Mucosa of descending colon (tissue), 3 donors: ENCODE measurements at places on chromosomes 1 and 21.

GRCh38 chr21:41622831-41623548, 115.0 kb upstream of the TMPRSS2 start:
- DNase-seq: no peak

DNA sequence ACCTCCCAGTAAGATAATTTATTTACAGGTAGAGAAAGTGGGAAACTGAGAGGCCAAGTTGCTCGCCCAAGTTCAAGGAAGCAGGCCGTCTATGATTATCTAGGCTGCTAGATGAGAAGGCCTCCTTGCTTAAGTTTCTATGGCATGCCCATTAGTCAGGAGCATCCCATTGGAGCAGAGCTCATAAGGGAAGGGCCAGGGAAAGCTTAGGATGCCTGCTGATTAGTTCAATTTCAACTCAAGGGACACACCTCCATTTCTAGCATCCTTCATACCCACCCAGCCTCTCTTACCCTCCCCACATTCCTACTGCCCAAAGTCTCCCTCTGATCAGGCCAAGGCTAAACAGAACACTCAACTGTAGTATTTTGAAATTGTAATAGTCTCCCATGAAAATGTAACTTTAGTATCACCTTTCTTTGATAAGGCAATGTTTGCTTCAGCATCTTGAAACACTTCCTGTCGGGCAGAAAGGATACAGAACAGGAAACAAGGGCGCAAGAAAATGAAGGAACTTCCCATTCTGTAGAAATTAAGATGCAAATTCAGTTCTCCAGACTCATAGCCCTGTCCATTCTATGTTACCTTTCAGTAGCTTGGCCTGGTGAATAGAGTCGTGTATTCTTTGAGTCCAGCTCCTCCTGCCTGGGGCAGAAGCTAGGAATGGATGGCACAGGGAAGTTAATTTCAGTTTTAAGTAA, 46.3 kb upstream of the TARBP1 start:
- DNase-seq: no peak

GRCh38 chr21:25997788-25998611, 172.6 kb downstream of the APP start:
- peak; percentile 55 for DNase-seq

DNA sequence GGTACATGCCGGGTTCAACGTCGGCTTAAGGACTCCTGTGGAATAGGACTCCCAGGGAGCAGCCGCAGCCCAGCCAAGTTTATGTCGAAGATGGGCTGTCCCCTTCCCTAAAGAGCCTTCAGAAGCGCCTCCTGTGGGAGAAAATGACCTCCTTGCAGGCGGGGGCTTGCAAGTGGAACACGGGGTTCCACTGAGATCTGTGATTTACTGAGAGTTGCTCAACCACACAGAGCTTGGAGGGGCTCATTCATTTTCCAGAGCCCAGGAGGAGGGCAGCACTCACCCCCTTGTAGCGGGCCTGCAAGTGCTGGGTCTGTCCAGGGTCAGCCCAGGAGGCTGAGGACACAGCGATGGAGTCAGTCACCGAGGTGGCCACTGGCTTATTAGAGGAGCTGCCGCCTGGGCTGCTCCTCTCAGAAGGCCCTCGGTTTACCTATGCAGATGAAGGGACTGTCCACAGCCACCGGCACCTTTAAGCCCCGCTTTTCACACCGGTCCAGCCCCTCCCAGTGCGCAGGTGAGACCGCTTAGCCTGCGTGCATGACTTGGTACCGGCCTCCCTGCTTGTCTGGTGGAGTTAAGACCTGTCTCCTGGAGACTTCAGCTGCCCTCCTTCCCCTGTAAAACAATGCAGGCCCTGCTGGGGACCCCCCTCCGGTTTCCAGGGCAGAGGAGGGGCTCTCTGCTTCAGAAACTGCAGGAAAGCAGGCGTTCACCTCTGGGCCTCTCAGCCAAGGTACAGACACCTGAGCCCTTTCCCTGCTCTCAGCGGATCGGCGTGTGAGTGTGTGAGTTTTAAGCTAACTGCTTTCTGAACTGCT, 57.5 kb downstream of the ATP5PO start:
- no peak for DNase-seq

- no peak for DNase-seq
These were observed 5.5 kb upstream of the RNF11 start for GRCh38 chr1:51230501-51231078.

DNA sequence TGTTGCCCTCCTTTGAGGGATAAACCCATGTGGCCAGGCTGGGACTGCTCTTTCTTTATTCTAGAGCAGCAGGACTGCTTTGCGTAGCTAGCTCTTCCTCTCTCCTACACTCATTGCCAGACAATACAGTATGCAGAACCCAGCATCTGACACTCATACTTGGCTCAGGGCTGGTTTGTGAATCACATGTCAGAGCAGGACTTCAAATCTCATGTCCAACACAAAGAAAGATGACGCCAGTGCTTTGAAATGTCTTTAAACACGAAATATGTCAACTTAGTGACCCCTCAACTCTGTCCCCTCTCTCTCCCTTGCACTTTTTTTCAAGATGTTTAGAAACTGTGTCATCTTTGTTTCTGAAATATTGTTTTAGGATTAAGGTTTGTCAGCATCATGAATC, 135.0 kb downstream of the TGFB2 start:
- DNase-seq: no peak

- DNase-seq: no peak
These were observed 79.7 kb downstream of the KIF26B start for GRCh38 chr1:245234217-245235081.

- DNase-seq: no peak
These were observed 73.7 kb upstream of the ST6GALNAC5 start for GRCh38 chr1:76793594-76793993.

DNA sequence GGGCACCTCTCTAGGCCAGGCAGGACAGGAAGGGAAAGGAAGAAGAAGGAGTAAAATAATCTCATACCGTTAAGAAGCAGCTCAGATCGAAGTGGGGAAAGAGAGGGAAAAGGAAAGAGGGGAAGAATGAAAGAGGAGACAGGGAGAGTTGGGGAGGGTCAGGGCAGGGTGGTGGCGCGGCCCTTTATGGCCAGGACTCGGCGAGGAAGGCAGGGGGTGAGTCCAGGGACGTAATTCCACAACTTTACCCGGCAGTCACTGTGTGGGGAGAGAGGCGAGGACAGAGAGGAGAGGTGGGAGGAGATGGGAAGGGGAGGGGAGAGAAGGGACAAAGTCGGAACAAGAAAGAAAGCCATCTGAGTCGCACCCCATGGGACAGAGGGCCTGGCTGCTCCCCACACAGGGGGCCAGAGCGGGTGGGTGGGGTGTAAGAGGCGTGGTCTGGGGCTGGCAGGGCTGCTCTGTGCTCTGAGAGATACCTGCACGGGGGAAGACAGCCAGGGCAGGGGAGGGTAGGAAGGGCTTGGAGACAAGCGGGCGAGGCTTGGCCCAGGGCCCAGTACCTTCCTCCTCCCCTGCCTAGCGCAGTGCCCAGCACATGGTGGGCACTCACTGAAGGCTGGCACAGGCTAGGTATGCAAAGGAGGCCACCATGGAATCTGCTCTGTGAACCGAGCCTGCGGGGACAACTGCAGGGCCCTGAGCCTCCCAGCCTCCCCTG, 49.4 kb downstream of the KIF21B start:
- DNase-seq: peak; percentile 66

DNA sequence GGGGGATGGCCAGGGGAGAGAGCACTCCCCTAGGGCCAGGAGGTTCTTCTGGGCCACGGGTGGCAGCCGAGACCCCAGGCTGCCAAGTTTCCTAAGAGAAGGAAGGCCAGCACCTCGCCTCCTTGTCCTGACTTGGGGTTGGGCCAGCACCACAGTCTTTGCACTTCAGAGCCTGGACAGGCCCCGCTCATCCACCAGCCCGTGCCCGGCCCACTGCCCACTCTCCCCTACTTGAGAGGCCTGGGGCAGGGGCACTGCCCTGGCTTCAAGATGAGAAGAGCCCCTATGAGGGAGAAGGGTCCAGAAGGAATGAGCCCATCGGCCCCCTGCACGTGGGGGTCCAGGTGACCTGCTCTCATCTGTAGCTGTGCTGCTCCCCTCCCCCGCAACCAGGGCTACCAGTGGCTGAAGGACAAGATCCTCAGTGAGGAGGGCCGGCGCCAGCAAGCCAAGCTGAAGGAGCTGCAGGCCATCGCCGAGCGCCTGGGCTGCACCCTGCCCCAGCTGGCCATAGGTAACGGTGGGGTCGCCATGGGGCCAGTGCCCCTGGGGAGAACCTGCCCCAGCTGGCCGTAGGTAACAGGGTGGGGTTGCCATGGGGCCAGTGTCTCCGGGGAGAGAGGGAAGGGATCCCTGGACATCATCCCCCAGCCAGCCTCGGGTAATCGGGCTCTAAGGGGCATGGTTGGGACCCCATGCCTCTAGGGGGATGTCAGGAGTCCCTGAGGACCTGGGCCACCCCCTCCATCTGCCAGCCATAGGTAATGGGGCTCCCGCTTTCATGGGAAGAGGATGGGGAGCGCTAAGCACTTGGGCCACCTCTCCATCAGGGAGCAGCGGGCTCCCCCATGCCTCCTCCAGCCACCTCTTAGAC, 50.8 kb downstream of the KCNAB2 start:
- DNase-seq: peak; percentile 40

DNA sequence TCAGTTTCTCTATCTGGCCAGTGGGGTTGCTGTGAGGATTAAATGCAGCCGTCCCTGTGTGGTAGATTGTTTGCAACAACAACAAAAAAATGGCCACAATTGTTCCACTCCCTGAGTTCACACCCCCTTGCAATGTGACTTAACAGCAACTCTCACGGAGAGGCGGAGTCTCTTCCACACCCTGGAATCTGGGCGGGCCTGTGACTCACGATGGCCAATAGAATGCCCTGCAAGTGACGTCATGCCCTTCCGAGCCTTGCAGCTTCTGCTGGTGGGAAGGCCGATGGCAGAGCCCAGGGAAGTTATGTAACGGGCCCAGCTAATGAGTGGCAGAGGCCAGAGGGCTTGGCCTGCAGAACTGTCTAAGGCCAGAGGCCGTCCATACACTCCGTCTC, 87.9 kb downstream of the RIPK4 start:
- DNase-seq: peak; percentile 92

DNA sequence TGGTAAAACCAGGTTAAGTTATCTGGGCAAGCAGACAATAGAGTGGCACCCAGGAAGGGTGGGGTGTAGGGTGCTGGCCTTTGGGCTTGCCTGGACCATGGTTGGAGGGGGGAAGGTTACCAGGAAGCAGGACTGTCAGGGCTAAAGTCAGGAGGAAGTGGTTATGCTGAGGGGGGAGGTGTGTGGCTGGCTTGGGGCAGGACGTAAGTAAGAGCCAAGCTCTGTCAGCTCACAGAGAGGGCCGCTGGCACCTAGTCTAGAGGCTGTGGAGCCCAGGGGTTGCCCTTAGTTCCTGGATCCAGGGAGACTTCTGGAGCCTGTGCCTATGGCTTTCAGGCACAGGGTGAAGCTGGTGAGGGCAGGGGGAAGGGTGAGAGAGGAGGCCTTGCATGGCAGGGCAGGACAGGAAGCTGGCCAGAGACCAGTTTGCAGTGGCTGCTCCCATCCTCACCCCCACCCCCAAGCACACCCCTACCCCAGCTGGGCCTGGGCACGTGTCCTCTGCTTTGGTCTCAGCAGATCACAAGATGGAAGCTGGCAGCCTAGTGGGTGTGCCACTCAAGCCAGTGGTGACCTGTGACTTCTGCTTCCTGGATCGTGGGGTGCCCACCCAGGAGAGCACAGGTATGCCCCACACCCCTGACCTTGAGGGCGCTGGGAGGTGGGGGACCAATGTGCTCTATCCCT, 20.5 kb upstream of the SMYD3 start:
- no peak for DNase-seq

GRCh38 chr1:155648207-155649147, 38.5 kb downstream of the MSTO1 start:
- peak; percentile 23 for DNase-seq

- DNase-seq: no peak
These were observed 40.0 kb upstream of the RHOU start for GRCh38 chr1:228695015-228695955.

DNA sequence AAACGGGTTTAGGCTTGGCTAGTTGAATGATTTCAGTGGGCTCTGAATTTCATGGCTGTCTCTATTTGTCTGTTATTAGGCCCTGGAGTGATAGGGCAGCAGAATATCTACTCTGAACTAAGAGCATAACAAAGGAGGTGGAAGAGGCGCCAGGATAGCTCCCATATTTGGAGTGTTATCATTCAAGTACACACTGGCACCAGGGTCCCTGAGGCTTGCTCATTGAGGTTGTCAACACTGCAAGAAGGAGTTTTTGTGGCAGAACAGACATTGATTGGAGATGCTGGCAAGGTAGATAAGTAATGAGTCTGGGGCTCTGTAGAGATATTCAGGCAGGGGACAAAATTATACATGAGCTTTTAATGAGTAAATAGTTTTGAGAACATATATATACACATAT, 1748.4 kb downstream of the MRPL39 start:
- no peak for DNase-seq

GRCh38 chr1:53468374-53468773, 9.2 kb downstream of the DMRTB1 start:
- no peak for DNase-seq

- DNase-seq: peak; percentile 38
These were observed 29.7 kb upstream of the KDM4A start for GRCh38 chr1:43619996-43620920.

DNA sequence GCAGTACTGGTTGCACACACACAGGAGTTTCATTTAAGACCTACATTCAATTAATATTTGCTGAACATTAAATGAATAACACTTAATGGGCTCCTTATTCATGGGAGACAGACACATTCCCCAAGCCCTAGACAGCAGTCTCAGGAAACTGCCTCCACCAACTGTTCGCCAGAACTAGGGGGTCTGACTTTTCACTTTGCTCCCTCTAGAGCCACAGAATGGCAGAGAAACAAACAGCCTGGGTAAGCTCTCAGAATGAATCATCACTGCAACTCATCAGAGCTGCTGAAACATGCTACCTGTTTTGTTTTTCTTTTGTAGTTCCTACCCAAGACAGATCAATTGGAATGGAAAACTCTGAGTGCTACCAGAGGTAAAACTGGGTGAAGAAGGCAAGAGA, 31.7 kb downstream of the ELK4 start:
- DNase-seq: no peak

GRCh38 chr1:15262706-15263105, 15.7 kb downstream of the FHAD1 start:
- no peak for DNase-seq

DNA sequence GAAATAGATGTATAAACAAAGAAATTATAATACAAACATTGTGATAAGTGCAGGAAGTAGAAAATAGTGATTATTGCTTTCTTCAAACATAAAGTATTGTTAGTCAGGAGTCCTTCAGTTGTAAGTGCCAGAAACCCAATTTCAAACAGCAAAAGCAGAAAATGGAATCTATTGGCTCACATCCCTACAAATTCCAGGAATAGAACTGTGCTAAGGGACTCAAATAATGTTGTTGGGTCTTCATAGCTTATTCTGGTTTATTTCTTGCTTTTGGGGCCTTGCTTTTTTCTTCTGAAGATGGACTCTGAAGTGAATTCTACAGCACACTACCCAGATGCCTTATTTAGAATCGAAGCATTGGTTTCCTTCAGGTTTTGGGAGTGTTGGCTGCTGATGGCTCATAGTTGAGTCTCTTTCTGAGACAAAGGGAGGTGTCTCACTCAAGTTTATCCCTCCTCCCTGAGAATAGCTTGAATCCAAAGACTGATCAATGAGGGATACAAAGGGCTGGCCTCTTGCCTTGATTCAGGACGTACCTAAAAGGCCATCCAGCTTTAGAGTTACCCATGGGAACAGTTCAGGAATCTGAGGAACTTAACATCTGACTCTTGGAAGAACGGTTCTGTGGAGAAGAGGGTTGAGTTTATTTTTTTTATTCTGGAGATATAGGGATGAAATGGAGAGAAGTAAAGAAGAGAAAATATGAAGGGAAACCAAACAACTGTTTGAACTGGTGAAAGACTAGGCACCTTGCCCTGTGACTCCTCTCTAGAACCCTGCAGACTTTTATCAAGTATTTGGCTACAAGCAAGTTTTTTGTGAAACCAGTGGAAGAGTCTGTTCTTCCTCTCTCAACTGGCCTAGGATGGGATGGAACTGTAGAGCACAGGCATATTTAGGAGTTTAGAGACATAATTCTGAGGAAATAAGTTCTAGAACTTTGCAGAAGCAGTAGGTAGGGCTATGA, 39.0 kb upstream of the ATG4C start:
- no peak for DNase-seq
